Activated naive CD8-positive, alpha-beta T cell treated with anti-CD3 and anti-CD28 coated beads, Interleukin-2, amount 10 ng/mL, durations not matched to agents 7 days and 5 days (primary cell): ENCODE measurements at places on chromosomes 12 and 14. TPM values are rescaled to one million over a fixed set of nuclear protein-coding genes. Genes with fewer than 3 reads are reported as not detected.
A peak's percentile ranks its signal among the peaks of the same experiment; 100 is the strongest.

GRCh38 chr14:75499084-75499875 is 23.0 kb upstream of the BATF start:
- no peak for DNase-seq

DNA sequence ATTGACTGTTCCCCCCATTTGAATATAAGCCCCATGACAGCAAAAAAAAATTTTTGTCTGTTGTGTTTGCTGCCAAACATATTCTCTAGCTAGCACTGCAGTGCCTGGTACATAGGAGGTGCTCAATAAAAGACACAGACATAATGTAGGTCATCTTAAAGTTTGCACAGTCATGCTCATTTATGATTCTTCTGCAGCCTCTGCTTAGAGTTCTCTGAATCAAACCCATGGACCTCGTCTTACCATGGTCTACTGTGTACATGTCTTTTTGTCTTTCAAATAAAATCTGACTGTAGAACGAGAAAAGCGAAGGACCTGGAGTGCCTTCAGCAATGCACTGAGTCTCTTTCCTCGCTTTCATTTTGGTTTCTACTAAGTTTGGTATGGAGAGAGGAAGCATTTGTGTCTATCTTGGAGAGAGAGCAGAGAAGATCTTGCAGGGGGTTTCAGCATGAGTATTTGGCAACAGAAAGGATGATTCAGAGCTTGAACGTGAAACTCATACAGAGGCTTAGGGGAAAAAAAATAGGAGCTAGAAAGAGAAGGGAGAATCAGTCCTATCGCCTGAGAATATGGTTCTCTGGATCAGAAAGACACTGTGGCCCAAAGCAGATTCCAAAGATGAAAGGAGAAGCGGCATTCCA is 38.8 kb upstream of the TMCC3 start:
- no peak for DNase-seq

The SSTR1 gene
- not detected for total RNA-seq

- no peak for DNase-seq
Measured at GRCh38 chr12:49189731-49190716, 1.1 kb upstream of the TUBA1A start.

The SUSD6 gene
- total RNA-seq = 44.5 TPM

The TMEM229B gene
- total RNA-seq = 20.0 TPM

The RHEBL1 gene
- 8.0 TPM for total RNA-seq

- DNase-seq = no peak
Measured at GRCh38 chr14:53190938-53191337, 37.8 kb upstream of the DDHD1 start.

- no peak for DNase-seq
Measured at GRCh38 chr12:26723379-26724308, 109.3 kb downstream of the ITPR2 start.

- no peak for DNase-seq
Measured at GRCh38 chr12:51759175-51759574, 89.3 kb downstream of the FIGNL2 start.

The LHX5 gene
- total RNA-seq = not detected

DNA sequence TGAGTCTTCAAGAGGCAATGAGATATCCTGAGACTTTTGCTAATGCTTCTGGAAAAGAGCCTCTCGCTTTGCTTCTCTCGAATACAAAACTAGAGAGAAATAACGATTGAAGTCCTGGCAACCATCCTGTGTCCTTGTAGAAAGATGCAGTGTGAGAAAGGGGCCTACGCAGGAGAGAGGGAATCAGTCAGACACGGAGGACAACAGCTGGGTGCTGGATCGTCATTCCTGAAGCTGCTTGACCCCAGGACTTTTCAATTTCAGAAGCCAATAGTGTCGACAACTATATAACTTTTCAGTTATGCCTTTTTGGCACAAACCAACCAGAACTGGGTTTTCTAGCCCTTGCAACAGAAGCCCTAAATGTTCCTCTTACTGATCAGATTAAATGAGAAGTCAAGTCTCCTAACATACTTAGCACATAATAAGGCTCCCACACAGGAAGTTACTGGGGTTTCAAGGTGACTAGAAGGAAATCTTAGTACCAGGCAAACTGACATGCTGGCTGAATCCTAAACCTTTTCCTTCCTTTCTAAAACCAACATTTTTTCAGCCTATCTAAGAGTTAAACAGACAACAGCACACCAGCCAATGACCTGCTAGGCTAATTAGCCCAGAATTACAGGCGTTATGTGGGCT is 755.6 kb downstream of the MED13L start:
- no peak for DNase-seq

GRCh38 chr12:96223411-96224218 is 29.4 kb downstream of the ELK3 start:
- no peak for DNase-seq

DNA sequence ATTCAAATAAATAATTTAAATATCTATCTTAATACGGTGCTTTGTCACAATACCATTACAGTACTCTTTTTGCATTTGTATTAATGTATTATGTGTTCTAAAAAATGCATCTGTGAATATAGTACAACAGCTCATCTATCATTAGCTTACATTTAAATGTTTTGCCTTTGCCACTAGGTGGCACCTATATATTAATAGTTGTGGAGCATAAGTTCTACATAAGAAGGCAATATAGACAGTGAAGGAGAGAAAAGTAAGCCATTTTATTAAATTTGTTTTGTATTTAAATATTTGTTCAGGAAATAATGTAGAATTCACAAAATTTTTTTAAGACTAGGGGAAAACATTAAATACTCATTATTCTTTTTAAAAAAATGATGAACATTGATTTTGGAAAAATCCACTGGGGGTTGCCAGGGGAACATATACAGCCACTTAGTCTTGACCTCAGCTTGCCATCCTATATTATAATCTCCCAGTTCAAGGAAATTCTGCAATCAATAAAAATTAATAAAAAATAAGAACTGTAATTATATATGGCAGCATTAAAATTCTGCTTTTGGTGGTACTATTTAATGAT is 9.8 kb downstream of the CCER1 start:
- no peak for DNase-seq

The WDHD1 gene
- 35.1 TPM for total RNA-seq

DNA sequence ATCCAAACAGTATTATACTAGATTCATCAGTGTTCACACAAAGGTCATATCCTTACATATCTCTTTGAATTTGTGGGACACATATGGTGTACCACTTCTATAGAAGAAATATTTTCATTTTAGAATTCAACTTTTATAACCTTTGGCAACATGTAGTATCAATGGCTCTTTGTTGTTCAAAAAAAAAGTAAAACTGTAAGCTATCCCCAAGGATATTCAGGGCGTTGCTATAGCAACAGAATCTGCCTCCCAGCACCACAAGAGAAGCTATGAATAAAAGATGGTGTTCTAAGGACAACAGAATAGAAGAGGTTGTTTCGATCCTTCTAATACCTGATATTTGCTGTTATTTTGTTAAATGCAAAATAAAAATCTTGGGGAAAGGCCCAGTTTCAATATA is 139.3 kb downstream of the BRMS1L start:
- DNase-seq = no peak

DNA sequence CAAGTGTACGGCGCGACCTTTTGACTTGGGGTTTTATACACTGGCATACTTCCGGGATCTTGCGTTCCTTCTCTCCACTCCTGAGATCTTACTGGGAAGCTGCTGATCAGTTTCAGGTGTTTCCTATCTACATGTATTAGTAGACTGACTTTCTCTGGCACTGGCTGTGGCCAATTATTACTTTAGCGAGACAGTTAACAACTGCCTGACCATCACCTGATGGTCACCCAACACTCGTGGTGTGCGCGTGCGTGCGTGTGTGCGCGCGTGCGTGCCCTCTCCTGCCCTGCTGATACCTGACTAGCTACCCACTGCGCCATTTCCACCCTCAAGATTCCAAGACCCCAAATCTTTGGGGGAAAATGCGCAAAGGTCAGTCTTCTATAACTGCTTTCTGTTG is 249.9 kb downstream of the AEBP2 start:
- DNase-seq = no peak

DNA sequence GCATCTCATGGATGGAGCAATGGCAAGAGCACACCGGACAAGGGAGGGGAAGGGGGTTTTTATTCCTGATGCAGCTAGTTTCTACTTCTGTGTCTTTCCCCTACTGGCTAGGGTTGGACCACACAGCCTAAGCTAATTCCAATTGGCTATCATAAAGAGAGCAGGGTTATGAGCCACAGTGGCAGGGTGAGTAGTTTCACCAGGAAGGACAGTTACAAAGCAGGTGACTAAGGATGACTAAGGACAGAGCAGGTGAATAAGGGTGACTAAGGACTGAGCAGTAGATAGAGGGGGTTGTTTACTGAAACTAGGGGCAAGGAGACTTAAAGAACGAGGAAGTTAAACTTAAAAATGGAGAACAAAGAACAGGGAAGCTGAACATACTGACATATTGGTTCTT is 321.4 kb upstream of the SEL1L start:
- DNase-seq = no peak

DNA sequence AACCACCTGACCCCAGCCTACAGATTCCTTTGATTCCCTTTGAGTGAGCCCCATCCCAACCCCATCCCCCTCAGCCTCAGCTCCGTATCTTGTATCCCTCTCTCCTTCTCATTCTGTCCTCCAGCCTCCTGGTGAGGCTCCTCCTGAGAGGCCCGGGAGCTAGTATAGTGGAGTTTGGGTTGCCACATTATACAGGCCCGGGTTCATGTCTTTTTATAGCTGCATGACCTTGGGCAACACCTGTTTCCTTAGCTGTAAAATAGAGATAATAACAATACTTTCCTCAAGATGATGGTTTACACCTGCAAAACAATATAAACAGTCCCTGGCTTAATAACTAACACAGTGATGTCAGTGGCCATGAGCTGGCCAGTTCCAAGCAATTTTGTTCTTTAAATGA is 89.8 kb downstream of the STAB2 start:
- no peak for DNase-seq

The TCL1B gene
- total RNA-seq = not detected

The KITLG gene
- 0.19 TPM for total RNA-seq

The ORMDL2 gene
- 43.4 TPM for total RNA-seq

- DNase-seq = no peak
Measured at GRCh38 chr12:128583453-128583852, 240.3 kb downstream of the SLC15A4 start.

The SMCO3 gene
- not detected for total RNA-seq

GRCh38 chr12:8088574-8088973 is 6.5 kb downstream of the NECAP1 start:
- peak; percentile 43 for DNase-seq

The MRPS35 gene
- total RNA-seq = 31.9 TPM

- no peak for DNase-seq
Measured at GRCh38 chr12:109693653-109694600, 19.7 kb upstream of the FAM222A start.

- DNase-seq = no peak
Measured at GRCh38 chr14:63632932-63633514, 8.6 kb downstream of the WDR89 start.

The CD4 gene
- total RNA-seq = 3.0 TPM

The GRIN2B gene
- not detected for total RNA-seq

The HCAR1 gene
- 0.08 TPM for total RNA-seq

GRCh38 chr14:74712499-74713394 is at the start of the genes AREL1 and FCF1:
Gene AREL1 (minus strand): TSS chr14:74713080. CDS start chr14:74685615, 27,465 bp downstream.
Gene FCF1 (plus strand): TSS chr14:74713144. CDS start chr14:74713198, 54 bp downstream.
- DNase-seq = peak; percentile 79

The CCDC197 gene
- total RNA-seq = 0.25 TPM

DNA sequence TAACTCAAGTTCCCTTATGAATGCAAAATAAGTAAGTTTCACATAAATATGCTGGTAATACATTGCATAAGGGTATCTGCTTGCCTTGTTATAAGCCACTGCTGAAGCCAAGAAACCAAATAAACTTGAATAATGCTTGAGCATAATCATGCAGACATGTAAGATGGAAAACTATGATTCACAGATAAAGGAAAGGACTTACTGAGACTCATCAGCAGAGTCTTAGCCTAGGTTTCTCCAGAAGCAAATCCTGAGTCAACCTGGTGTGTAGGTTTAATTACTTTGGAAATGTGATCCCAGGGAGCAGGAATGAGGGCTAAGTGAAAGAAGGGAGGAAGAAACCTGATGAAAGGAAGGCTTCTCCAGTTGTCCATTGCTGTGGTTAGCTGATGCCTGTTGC is 107.7 kb upstream of the BTG1 start:
- DNase-seq = no peak

DNA sequence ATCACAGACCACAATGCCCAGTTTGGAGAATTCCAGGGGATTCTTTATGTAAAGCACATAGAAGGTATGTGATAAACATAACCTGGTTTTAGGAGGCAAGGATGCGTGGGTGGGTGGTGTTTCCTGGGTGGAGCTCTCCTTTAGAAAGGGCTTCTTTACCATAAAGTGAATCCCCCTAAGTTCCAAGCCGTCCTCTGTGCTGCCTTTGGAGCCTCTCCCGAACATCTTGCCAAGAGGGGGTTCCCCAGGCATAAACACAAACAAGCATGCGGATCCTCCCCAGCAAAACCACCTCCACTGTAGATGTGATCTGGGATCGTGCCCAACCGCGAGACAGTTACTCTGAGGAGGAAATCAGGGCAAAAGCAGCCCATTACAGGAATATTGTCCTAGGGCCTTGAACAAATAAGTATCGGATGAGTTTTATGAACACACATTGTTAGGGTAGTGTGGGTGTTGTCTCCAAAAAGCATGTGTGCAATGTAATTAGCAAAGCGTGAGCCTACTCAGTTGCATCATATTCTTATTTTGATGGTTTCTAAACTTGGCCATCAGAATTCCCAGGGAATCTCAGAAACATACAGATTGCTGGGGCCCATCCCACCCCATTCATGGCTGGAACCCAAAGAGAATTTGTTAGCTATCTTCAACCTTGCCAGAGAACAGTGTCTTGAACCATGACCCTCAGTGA is 48.8 kb upstream of the CORO1C start:
- DNase-seq = no peak

The WNT1 gene
- total RNA-seq = 2.0 TPM

The ZBTB39 gene
- 11.3 TPM for total RNA-seq

- DNase-seq = no peak
Measured at GRCh38 chr12:61566183-61566582, 694.0 kb upstream of the USP15 start.

GRCh38 chr12:5650829-5651461 is 219.0 kb downstream of the NTF3 start:
- no peak for DNase-seq

GRCh38 chr12:47722136-47722834 is 3.0 kb downstream of the ENDOU start:
- DNase-seq = no peak

The BDKRB1 gene
- total RNA-seq = not detected

The VRTN gene
- not detected for total RNA-seq

The RTN1 gene
- total RNA-seq = not detected
